ENCODE measurements at places on chromosomes 4 and X.
A peak's percentile ranks its signal among the peaks of the same experiment; 100 is the strongest.

DNA sequence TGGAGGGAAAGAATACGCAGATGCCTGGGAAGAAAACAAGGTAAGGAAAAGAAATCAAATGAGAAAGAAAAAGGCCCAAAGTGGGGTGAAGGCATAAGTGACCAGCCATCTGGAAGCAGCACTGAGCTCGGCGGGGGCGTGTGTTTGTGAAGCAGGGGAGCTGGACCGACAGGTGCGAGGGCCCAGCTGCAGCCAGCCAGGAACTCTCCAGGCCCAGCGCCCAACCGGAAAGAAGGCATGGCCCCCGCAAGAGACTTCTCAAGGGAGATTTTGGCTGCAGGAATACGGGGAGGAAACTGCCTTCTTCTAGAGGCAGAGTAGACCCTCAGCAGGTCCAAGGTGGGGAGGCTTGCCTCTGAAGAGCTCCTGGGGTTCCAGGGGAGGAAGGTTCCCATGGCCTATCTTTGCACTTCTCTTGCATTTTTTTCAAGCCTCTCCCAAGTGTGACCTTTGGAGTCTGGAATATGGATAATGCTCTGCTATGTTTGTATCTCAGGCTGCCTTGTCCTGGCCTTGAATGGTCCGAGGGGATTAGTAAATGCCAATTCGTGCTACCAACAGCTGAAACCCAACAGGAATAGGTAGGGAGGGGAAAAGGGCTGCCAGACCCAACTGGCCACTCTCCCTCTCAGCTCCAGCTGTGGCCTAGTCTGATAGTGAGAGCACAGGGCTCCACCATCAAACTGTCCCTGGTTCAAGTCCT, 10.8 kb upstream of the CITED1 start:
- DNase-seq, result no peak

DNA sequence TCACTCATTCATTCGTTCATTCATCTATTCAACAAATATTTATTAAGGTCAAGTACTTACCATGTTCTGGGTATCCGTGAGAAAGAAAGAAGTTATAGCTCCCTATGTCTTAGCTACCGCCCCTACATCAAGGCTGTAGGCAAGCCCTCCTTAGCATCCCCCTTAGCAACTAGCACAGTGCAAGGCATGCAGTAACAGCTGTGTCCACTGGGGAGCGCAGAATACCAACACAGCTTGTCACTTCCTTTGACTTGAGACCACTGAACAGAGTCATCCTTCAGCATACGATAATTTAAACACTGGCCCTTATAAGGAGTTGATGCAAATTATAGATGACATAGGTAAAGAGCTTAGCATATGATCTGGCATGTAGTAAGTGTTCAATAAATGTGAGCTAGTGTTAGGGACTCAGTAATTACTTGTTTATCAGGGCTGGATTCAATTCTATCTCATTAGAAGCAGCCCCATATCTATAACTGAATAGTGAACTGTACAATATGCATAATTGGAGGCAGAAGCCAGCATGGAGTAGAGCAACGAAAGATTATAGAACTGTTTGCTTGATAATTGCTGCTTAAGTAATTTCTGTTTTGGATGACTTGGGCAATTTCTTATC, 8.7 kb downstream of the KIAA1210 start:
- DNase-seq, result peak; percentile 65

DNA sequence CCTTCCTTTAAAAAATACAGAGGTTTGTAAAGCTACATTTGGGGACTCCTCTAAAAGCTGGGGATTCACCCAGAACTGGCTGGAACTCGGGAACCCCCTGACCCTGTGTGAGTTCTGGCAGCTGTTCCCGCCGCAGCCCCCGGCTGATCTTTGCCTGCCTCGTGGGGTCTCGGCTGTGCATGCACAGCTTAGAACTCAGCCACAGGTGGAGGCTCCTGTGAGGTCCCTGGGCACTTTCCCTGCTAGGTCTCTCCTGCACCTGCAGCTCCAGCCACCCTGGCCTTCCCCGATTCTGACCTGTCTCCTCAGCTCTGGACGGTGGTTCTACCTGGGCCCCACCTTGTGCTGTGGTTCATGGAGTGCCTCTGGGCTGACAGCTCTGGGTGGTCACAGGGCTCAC, 48.6 kb upstream of the HGFAC start:
- no peak for DNase-seq

- no peak for DNase-seq
Observed at GRCh38 chr4:62399242-62399641, 1199.1 kb downstream of the ADGRL3 start.

DNA sequence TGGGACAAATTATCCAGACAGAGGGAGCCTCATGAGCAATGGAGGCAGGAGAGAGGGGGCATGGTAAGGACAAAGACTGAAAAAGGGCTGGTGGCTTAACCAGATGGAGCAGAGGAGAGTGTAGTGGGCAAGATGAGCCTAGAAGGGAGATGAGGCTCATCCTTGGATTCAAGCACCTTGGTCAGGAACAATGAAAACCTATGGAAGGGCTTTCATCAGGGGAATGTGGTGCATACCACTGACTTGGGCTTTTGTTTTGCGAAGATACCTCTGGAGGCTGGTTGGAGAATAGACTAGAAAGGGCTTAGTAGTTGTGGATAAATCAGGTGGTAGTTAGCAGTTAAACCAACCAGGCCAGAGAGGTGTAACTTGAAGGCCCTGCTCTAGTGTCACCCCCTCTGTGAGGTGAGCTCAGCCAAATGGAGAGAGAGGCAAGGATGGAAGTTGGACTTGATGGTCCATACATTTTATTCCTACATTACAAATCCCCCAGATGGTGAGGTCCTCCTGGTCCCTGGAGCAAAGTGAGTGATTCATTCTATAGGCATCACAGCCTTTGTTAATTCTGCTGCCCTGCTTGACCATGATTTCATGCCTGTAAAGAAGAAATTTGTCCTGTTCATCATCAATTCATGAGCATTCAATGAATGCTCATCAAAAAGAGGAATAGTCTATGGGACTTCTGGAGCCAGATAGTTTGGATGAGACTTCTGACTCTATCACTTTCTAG, 264.8 kb upstream of the IGFBP7 start:
- no peak for DNase-seq

DNA sequence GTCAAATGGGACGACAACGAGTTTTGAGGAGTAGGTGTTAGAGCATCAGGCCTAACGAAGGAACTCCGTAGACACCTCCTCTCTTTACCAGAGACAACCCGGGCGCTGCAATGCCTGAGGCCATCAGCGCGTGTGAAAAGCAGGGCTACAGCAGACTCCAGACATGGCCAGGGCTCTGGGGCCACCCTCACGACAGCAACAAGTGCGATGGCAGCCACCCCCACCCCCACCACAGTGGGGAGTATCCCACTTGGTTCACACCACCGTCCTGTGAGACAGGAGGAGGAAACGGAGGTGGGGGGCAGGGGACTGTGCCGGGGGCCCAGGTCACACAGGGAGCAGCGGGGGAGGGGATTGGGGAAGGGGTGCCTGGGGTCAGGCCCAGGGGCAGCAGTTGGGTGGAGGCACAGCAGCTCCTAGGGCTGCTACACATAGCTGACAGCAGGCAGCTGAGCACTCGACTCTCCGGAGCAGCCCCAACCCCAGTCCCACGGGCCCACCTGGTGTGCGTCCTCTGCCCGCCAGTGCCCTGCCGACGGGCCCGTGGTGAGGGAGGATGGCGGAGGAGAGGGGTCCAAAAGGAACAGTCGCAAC, 8.5 kb downstream of the LRPAP1 start:
- no peak for DNase-seq

DNA sequence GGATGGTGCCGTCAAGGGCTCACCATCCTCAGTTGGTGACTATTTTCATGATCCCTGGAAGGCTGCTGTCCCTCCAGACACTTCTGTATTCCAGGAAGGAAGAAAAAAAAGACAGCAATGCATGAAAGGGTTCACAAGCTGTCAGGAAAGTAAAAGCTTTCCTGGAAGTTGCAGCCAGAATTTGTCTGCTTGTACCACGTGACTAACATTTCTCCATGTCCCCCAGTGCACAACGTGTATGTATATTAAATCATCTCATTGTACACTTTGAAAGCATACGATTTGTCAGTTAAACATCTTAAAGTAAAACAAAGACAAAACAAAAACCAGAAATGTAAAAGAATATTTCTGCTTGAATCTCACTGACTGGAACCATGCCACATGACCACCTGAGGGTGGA, 127.4 kb upstream of the CLNK start:
- no peak for DNase-seq

DNA sequence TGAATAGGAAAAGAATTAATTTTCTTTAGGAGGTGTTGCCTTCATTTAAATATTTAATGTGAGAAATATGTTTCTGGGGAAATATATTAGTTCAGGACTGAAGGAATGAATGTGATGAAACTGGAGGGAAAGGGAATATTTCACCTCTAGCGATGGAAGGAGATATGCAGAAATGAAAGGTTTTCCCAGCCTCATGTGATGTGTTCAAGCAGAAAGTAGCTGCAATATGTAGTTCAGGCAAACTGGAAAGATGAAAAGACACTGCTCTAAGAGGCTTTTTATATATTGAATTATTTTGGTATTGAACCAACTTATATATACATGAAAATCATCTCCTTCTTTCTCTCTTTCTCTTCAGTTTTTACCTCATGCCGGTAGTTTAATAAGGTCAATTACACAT, 3.4 kb downstream of the GRID2 start:
- DNase-seq, result no peak

- no peak for DNase-seq
Observed at GRCh38 chr4:28369499-28369898, 1508.9 kb downstream of the STIM2 start.

- no peak for DNase-seq
Observed at GRCh38 chrX:122475306-122475705, 708.8 kb upstream of the GRIA3 start.

GRCh38 chr4:108937066-108937465, 174.2 kb upstream of the ETNPPL start:
- DNase-seq, result no peak

DNA sequence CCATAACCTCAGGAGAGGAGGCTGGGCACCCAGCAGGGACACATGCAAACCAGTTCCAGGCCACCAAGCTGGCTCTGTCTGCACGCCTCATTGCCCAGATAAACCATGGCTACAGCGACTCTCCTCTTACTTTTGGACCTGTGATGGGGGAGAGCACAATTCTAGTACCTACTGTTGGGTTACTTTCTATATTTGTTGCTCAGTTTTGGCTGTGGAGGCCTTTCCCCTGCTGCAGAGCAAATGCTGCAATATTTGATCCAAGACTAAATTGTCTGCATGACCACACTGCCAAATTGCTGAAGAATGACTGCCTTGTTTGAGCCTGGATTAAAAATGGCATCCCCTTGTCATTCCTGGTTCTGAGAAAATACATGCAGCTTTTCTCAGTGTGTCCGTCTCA, 253.5 kb downstream of the ARHGAP10 start:
- no peak for DNase-seq

- DNase-seq, result no peak
Observed at GRCh38 chr4:2928242-2929176, 34.7 kb downstream of the NOP14 start.

GRCh38 chr4:148289740-148290139, 152.5 kb downstream of the NR3C2 start:
- DNase-seq, result no peak

- DNase-seq, result no peak
Observed at GRCh38 chrX:41875142-41875541, 48.2 kb downstream of the CASK start.

GRCh38 chrX:45714866-45715265, 514.2 kb upstream of the DIPK2B start:
- DNase-seq, result no peak

DNA sequence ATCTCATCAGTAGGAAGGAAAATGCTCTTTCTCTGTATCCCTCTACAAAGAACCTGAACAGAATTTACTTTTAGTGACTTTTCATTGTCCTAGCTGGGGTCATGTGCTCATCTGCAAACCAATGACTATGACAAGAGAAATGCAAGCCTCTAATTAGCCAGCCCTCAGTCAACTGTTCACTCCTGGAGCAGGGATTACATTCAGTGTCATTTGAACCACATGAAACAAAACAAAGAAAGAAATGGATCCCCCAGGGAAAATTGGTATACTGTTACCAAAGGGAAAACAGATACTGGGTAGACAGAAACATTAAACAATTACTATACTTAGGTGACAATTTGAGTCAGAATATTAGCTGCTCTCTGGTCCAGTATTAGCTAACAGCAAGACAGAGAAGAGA, 173.6 kb downstream of the RCHY1 start:
- no peak for DNase-seq

- no peak for DNase-seq
Observed at GRCh38 chrX:18582910-18583493, 88.9 kb downstream of the RS1 start.

GRCh38 chrX:150324035-150324728, 38.9 kb upstream of the MAMLD1 start:
- no peak for DNase-seq

- DNase-seq, result no peak
Observed at GRCh38 chrX:78092296-78092695, 11.8 kb upstream of the PGK1 start.

- DNase-seq, result peak; percentile 28
Observed at GRCh38 chr4:3725936-3726870, 40.0 kb upstream of the ADRA2C start.

GRCh38 chr4:166197166-166197565, 324.1 kb downstream of the TLL1 start:
- no peak for DNase-seq

GRCh38 chr4:89267846-89268245, 39.8 kb downstream of the GPRIN3 start:
- DNase-seq, result no peak

DNA sequence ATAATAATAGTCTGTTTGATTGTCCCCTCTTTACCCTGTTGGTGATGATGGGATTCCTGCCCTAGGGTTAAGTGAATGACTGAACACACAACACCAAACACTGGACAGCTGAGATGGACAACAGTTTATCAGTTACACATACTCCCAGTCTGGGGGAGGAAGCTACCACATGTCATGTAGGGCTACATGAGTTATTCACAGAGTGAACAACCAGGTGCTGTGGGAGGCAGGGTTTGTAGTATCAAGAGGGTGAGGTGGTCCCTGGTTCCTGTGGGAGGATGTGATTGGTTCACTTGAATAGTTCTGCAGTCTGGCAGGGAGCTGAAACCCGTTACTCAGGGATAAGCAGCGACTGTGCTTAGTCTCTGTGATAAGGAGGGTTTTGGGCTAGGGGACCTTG, 88.8 kb upstream of the AP1S2 start:
- DNase-seq, result no peak

Measured in NCI-H526 (cell line).